ENCODE measurements at places on chromosomes 2 and 18.

DNA sequence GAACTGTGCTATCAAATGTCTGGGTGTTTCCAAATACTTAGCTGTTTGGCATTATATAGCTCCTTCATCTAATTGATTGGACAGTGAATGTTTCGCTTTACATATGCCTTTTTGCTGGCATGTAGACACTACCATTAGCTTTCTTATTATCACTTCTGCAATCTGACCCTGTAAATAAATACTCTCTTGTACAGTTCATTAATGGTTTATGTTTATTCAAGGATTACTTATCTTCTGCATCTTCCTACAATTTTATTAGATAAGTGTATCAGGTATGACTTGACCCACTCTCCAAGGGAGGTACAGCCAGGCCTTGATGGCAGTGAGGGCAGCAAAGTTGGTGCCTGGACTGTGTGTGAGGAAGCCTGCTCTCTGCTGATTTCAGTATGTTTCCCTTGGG lies 614.1 kb upstream of the SETBP1 start:
- no peak for DNase-seq

DNA sequence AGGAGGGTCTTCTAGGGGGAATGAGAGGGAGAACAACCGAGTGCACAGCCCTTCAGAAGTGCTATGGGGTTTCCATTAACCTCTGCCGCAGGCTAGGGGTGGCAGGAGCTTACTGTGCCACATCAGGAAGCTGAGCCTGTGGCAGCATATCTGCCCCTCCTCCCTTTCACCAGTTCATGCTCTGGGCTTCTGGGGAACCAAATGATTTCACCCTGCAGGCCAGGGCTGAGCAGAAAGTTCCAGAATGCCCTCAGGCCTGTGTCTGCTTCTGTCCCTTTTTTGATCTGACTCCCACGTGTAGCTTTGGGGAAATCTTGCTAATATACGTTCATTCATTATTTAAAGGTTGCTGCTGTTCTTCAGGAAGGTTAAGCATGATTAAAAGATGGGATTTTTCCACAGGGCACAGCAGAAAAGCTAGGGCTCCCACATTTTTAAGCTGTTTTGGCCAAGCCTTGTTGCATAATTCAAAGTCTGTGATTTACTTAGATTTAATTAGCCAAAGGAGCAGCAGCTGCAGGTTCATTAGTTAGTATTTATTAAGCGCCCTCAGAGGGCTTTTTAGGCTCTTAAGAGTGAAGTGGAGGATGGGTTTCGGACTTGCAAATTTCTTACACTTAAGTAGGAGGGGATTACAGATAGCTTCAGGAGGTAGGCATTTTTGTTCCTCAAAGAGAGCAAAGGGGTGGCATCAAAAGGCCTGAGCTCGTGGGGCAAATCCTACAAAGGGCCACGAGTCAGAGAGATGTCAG lies 10.2 kb downstream of the TMEM247 start:
- no peak for DNase-seq

- no peak for DNase-seq
Measured at GRCh38 chr18:58456625-58457024, 172.3 kb downstream of the ALPK2 start.

DNA sequence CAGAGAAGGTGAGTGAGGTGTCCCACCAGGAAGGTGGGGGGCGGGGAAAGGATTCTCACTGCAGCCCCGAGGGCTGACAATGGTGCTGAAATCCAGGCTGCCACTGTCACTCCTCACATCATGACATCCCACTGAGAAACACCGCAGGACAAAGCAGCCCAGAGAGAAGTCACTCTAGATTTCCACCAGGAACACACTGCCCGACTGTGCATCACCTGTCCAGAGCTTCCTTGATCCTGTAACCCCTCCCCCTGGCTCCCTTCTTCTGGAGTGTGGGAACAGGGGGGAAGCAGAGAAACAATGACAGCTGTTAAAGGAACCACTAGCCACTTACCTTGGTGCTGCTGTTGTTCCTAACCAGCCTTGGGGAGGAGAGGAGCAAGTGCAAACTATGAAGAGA lies 69.9 kb downstream of the MRO start:
- no peak for DNase-seq

DNA sequence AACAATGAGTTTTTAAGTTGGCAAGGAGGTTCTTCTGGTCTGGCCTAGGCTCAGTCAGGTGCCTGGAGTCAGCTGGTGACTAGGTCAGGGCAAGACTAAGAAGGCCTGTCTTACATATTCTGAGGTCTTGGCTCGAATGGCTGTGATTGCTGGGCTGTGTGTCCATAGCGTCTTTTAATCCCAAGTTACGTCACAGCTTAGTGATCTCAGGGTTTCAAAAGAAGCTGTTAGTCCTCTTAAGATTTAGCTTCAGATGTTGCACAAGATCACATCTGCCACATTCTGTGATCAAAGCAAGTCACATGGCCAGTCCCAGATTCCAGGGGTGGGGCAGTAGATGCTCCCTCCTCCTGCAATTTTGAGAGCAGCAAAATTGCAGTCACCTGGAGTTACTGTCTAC lies 61.3 kb downstream of the PKP4 start:
- DNase-seq: peak; percentile 42

DNA sequence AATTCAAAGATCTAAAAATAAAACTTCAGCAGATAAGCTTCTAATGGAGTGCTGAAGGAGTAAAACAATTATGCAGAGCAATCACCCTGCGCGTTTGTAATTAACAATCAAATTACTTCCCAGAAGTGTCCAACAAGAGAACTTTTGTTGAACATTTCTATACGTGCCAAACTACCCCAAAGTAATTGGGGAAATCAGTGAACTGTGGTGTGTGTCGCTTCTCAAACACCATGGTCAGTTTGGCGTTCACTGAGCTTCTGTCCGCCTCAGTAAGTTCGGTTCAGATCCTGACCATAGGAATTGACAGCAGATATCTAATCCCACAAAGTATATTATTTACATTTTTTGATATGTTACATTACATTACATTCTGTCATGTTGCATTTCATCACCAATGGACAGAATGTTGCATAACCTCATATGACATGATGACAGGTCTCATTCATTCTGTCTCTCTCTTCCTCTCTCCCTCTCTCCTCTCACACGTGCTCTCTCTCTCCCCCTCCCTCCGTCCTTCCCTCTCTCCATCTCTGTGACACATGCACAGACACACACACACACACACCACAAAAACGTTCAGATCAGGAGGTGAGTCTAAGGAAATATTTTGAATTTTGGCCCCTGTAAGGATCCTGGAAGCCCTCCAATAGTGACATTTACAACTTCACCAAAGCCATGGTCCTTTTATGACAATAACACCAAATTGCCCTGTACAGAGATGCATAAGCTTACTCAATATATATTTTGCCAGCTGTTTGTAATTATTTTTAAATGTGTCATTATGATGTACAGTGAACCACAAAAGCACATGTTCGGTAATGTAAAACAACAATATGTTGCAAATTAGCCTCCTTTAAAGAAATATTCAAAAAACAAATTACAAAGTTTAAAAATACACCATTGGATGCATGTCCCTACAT lies 269.2 kb downstream of the FIGN start:
- DNase-seq: no peak

GRCh38 chr18:10841203-10841602 lies 308.2 kb downstream of the PIEZO2 start:
- no peak for DNase-seq

DNA sequence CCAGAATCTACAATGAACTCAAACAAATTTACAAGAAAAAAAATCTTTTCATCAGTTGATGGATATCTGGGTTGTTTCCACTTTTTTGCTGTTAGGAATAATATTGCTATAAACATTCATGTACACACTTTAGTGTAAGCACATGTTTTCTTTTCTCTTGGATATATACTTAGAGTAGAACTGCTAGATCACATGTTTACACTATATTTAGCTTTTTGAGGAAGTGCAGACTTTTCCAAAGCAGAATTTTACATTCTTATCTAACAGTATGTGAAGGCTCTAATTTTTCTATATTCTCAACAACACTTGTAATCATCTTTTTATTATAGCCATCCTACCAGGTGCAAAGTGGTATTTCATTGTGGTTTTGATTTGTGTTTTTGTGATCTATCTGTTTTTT lies 103.6 kb upstream of the RMP24 start:
- no peak for DNase-seq

All from posterior vena cava (tissue), 2 donors.